ENCODE measurements at places on chromosomes 3 and 15.

DNA sequence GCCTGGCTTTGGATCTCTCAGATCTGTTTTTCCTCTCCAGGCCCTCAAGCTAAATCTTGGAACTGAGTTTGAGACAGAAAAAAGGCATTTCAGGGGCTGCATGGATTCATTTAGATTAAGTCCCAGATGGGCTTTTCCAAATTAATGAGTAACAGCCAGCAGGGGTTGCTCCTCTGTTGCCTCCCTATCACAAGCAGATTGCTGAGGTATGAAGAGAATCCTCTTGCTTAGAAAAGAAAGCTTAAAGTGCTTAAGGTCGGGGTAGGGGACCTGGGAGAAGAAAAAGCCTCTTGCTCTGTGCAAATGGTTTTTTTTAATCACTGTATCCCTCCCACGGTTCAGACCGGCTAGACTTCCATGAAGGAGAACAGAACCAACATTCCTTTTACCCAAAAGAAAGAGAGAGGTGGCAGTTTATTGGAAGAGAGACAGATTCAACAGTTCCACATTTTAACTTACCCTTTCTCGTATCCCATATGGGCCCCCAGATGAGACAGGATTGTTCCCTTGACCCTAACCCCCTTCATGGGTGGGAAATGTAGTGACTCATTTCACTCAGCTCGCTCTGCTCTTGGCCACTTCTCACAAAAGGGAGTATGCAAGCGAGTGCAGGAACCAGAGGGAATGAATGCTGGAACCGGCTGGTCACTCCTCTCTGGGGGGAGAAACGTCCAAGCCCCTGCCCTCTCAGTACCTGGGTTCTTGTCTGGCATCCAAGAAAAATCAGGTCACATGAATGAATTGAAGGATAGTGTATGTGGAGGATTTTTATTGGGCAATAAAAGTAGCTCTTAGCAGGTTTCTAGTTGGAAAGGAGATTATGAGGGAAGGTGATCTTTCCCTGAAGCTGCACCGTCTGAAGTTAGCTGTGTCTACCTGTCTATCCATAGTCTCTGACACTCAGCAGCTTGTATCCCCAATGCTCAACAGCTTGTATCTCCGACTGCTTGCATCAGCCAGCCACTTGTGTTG lies 745.2 kb downstream of the SI start:
- no peak for DNase-seq

- DNase-seq, result no peak
Measured at GRCh38 chr3:124810970-124811369, 76.2 kb downstream of the ITGB5 start.

DNA sequence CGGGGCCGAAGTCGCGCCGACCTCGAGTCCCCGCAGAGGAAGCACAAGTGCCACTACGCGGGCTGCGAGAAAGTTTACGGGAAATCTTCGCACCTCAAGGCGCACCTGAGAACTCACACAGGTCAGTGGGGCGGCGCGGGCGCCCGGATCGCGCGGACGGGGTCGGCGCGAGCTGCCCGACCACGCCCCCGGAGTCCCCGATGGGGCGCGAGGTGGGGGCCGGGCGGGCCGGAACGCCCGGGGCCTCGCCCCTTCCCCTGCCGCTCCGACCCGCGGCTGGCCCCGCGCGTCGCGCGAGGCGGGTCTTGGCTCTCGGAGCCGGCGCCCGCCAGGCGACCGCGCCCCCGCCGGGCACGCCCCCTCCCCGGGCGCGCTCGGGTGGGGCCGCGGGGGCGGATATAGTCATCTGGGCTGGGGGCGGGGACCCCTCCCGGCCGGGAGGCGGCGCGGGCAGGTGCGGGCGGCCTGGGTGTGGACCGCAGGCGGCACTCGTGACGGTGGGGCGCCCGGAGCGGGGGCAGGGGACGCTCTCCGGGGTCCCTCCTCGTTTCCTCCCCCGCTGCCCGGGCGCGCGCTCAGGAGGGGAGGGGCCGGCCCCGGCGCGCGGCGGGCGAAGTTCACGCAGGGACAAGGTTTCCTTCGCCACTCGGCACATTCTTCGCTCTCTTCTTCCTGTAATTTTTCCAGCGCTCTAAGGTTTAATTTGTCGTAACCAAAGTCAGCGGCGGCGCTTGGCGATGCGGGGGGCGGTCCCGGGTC lies 1.2 kb downstream of the KLF13 start:
- DNase-seq, result peak; percentile 28

- peak; percentile 80 for DNase-seq
Measured at GRCh38 chr15:100115711-100116090, 226.1 kb downstream of the ADAMTS17 start.

DNA sequence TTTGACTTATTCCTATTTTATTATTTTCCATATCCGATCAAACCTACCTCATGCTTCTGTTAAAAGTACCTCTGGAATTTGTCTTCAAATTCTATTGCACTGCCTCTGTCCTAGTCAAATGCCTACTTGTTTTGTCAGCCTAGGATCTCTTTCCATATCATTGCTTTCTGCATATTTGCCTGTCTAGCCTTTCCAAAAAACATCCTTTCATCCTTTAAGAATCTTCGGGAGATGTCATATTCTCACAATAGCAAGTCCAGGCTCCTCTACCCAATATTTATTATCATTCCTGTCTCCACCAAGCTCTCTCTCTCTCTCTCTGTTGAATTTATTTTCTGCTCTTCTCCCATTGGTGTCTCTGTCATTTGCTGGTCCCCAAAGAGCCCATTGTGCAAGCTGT lies 80.1 kb downstream of the LRRC28 start:
- DNase-seq, result no peak

All from fibroblast of mammary gland (primary cell).